Astrocyte (in vitro differentiated cells and primary cell): ENCODE measurements at places on chromosomes 4 and X.
A peak's percentile ranks its signal among the peaks of the same experiment; 100 is the strongest.

DNA sequence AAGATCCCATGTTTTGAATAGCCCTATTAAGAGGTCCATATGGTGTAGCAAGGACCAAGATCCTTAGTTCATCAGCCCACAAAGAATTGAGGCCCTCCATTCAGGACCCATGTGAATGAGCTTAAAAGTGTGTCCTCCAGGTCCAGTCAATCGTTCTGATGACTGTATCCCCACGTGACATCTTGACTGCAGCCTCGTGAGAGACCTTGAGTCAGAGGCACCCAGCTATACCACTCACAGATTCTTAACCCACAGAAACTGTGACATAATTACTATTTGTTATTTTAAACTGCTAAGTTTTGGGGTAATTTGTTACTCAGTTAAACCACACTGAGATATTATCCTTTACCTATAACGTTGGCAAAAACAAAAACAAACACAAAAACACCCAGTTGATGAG lies 62.4 kb downstream of the ZNF182 start:
- DNase-seq = no peak

GRCh38 chrX:155028877-155029291 lies 2.2 kb downstream of the FUNDC2 start:
- peak; percentile 61 for DNase-seq

DNA sequence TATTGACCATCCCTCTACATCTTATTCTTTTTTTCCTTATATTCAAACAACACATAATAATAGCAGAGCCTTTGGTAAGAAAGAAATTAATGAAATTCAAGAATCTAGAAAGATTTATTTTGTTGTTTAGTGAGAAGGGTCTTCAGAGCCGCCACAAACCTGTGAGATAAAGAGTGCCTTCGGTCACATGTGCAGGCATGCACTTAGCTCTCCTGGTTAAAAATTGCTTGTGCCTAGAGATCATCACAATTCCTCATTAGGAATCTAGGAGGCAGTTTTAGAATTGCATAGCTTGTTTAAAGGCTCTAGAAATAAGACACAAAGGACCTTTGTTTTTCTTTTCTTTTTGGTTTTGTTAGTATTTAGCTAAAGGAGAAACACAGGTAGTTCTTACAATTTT lies 1948.4 kb upstream of the IGFBP7 start:
- DNase-seq = no peak

GRCh38 chr4:146059151-146059550 lies 116.4 kb upstream of the LSM6 start:
- DNase-seq = no peak

DNA sequence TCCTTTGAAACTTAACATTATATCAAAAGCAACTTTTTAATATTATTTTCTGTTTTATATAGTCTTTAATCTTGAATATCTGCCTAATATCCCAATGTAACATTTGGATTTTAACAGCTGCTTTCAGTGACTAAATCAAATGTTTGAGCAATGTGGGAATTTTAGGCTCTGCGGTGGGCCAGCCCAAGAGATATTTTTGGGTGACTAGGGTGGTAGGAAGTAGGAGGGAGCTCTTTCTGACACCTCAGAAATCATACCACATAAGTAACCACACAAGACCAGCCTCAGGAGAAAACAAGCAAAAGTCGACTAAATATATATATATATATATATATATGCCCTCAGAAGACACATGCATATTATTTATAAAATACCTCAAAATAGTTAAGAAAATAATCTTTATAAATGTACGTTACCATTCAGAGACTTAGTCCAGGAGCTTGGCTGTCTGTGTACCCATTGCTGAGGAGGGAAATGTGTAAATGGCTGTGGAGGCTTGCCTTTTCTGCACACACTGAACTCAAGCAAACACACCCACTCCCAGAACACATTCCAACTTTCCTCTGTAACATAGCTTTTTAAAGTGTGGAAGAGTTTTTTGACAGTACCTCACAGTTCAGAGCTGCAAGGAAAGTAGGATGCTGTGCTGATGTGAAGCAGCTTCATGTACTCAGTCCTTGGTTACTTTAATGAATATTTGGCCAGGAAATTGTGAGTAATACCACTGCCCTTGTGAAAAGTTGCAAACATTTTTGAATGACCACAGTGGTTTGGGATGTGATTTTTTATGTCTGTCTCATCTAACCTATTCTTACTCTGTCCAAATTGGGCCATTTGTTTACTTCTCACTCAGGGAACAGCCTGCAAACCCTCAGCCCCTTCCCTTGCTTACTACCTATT lies at the start of gene RTL3:
Gene RTL3 (minus strand): TSS at position 484 of the 900 bp plus-strand sequence. CDS start 908 bp downstream, outside the sequence.
- peak; percentile 93 for DNase-seq

DNA sequence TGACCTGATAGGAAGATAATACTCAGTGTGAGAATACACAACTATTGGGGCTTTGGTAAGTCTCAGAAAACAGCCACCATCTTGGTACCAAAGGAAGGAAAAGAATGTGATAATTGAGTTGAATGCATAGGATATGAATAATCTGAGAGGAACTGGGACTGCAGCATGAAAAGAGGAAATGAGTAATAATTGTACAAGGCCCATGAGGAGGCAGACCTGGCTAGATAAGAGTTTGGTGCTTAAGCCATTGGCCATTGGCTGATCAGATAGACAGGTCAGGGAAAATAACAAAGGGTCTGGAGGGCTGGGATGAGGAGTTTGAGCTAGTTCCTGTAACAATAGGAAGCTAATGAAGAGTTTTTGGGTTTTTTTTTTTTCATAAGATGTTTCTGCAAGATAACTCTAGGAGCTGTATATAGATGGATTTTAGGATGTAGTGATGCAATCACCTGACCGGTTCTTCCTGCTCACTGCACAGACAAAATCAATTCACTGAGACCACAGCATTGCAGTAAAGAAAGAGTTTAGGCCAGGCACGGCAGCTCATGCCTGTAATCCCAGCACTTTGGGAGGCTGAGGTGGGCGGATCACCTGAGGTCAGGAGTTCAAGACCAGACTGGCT lies 5.3 kb upstream of the TRMT2B start:
- DNase-seq = peak; percentile 50

DNA sequence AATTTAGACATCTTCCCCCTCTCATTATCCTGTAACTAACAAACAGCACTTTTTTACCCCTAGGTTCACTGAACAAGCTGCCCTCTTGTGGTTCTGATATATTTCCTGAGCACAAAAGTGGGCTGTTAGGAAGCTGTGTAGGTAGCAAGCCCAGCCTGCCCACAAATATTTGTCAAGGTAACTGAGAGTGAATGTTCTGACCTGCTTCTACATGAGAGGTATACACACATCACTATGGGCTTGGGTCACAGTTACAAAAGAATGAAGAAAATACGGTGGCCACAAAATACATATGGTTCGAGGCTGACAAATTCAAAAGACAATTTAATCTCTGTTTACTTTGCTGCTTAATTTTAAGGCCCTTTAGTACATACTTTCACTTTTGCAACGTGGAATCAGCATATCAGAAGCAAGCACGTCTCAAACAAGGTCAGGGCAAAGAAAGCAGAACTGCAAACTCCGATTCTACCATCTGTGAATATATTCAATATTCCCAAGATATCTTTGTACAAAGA lies 78.7 kb downstream of the RBM47 start:
- DNase-seq = peak; percentile 34

DNA sequence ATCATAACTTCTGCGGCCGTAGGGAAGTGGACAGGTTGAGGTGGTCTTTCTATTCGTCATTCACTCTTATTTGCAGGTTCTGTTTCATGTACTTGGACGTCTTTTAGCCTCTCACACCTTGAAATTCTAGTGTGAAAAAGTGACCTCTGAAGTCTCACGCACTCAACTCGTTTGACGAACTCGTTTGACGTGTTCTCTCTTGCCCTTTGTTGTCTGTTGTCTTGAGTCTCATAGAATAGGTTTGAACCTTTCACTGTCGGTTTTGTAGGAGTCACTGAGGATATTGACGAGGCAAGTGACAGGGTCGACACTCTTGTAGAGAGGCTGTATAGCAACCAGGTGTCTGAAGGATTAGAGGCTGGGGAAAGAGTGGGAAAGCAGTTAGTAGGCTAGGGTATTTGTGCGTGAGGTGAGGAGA lies 1.1 kb upstream of the PGRMC2 start:
- peak; percentile 51 for DNase-seq

- peak; percentile 20 for DNase-seq
Measured at GRCh38 chr4:82594456-82594855, 32.7 kb upstream of the TMEM150C start.

DNA sequence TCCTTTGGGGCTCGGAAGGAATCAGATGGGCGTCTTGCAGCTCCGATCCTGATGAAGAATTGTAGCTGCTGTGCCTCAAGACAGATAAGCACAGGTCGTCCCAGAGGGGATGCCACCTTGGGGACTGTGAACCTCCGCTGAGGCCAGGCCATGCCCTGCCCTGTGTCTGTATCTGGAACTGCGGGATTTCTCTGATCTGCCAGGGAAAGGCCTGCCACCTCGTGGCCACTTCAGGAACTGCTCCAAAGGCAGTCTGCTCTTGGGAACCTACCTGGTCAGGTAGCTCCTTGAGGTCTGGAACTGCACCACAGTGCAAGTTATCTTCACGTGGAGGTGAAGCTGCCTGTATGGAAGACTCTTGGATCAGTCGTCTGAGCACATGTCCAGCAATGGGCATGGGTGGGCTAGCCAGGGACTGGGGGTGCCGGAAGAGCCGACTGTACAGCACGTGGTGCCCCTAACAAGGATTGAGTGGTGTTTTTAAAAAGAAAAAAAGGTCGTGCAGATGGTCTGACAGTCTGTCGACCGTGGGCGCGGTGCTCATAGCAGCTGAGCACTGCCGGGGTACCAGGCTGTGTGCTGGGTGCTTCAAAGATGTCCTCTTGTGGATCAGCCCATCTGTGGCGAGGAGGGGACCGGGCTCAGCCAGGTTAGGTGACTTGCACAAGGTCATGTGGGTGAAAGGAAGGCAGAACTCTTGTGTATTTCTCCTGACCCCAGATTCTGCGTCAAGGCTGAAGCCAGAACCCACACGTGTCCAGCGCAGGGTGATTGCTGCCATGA lies 3.1 kb upstream of the GRPEL1 start:
- peak; percentile 22 for DNase-seq

- no peak for DNase-seq
Measured at GRCh38 chr4:72984351-72984750, 85.2 kb downstream of the COX18 start.

DNA sequence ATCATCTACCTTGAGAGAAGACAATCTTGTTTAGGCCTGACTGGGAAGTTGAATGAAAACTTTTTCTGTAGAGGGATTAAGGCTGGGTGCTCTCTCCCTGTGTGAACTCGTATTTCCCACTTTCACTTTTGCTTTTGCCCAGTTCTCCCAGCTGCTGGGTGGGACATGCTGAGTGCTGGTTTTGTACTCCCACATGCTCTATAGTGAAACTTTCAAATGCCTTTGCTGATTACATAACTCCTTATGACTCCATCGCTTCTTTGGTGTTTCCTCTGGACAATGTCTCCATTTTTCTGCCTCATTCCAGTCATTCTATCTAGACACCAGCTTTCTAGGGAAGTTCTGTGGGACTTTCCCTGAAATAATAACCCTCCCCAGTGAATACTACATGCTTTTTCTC lies 100.5 kb downstream of the CLNK start:
- peak; percentile 93 for DNase-seq

GRCh38 chr4:14364953-14365536 lies 637.2 kb upstream of the CPEB2 start:
- DNase-seq = no peak

GRCh38 chr4:41334182-41334581 lies 77.5 kb downstream of the UCHL1 start:
- no peak for DNase-seq

DNA sequence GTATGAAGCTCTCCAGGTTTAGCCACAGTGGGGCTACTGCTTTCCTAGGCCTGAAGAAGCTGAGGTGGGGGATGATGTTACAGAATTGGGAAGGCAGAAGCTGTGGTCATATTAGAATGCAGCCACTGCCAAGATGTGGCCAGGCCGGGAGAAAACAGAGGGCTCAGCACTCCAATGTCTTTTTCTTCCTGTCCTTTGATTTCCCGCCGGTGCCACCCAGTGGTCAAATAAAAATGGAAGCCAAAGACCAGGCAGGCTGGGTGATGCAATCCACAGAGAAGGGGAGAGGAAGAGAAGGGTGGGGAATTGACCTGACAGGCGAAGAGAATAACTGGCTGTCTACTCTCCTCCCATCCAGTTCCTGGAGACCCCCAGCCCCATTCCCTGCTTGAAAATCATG lies 94.9 kb upstream of the SHISA3 start:
- no peak for DNase-seq

- peak; percentile 32 for DNase-seq
Measured at GRCh38 chrX:108313669-108314068, 124.6 kb downstream of the COL4A6 start.

GRCh38 chr4:102299354-102300107 lies 45.8 kb downstream of the SLC39A8 start:
- peak; percentile 49 for DNase-seq

- peak; percentile 60 for DNase-seq
Measured at GRCh38 chr4:126028876-126029275, 714.1 kb downstream of the FAT4 start.

- DNase-seq = no peak
Measured at GRCh38 chrX:55874807-55875206, 157.3 kb downstream of the RRAGB start.
